AG20443 (cell line): ENCODE measurements at places on chromosomes 3 and 15.
A peak's percentile ranks its signal among the peaks of the same experiment; 100 is the strongest.

GRCh38 chr3:40237889-40238571 is 71.5 kb upstream of the EIF1B start:
- peak; percentile 61 for DNase-seq

DNA sequence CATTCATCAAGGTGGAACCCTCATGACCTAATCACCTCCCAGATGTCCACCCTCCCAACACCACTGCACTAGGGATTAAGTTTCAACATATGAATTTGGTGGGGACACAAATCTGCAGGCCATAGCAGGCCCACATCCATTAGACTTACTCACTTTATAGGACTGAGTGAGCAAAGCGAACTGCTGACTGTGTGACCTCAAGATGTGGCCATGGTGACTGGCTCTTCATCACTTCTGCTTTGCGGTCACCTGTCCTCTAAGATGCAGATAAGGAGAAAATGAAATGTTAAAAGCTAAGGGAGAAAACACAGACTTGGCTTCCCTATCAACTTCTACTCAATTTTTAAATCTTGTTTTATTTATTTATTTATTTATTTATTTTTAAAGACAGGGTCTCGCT is 14.5 kb upstream of the DCP1A start:
- no peak for DNase-seq

- DNase-seq = no peak
Observed at GRCh38 chr3:160205606-160206005, 19.6 kb upstream of the C3orf80 start.

DNA sequence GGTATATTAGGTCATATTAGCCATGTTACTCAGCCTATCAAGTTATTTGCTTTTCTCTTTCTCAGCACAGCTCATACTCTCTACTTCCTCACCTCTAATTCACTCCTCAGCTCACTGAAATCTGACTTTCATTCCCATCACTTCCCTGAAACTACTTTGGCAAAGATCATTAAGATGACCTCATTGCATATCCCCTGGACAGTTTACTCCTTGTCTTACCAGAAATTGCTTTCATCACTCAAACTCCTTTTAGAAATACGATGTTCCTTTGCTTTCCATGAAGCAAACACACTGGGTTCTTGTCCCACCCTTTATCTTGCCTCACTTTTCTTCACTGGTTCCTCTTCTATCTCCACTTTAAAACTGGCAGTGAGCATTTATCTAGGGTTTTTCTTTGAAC is 354.4 kb downstream of the TUSC7 start:
- DNase-seq = peak; percentile 8

GRCh38 chr3:141940194-141940776 is 63.8 kb downstream of the ATP1B3 start:
- peak; percentile 77 for DNase-seq

GRCh38 chr15:41056810-41057209 is 59.3 kb downstream of the INO80 start:
- DNase-seq = no peak

GRCh38 chr3:161770484-161771386 is 274.1 kb downstream of the OTOL1 start:
- no peak for DNase-seq

GRCh38 chr15:38252481-38253350 is at the start of gene SPRED1:
Gene SPRED1 (plus strand): TSS chr15:38252836. CDS start chr15:38253186, 350 bp downstream.
- peak; percentile 80 for DNase-seq

- no peak for DNase-seq
Observed at GRCh38 chr15:77852241-77853007, 219.7 kb upstream of the LINGO1 start.

DNA sequence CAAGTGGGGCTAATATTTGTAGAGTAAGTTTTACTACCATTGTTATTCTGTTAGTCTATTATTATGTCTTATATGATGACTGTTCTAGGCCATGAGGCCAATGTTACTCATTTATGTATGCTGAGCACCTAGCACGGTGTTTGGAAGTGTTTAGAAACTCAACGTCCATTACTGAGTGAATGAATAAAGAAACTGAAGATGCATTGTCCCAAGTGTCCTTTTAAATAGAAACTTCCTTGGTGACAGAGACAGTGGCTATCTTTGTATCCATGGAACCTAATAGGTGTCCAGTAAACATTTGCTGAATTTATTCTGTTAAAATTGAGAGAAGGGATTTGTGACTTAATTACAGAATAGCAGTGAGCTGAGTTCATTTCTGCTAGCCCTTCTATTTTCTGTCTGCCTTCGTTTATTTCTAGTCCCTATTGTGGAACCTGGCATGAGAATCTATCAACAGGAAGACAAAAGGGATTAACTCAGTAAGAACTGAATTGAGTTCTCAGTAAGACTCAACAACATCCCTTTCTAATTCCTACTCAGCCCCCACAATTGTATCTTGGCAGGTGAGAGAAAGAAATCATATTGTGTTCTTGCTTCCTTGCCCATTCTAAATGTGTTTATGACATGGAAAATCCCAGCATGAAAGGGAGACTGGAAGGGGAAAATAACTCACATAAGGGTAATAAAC is 246.6 kb upstream of the LRRC3B start:
- no peak for DNase-seq

GRCh38 chr3:152382312-152383135 is 113.8 kb downstream of the MBNL1 start:
- no peak for DNase-seq

- no peak for DNase-seq
Observed at GRCh38 chr15:69861331-69862171, 236.2 kb downstream of the TLE3 start.

DNA sequence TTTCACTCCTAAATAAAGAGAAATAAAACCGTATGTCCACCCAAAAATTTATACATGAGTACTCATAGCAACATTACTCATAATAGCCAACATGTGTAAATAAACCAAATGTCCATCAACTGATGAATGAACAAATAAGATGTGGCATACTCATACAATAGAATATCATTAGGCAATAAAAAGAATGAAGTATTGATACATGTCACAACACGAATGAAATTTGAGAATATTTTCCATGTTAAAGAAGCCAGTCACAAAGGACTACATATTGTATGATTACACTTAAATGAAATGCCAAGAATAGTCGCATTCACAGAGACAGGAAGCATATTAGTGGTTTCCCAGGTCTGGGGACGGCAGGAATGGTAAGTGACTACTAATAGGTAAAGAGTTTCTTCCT is 869.2 kb downstream of the IGSF11 start:
- DNase-seq = no peak

GRCh38 chr15:78421238-78421965 is 16.6 kb upstream of the IREB2 start:
- DNase-seq = peak; percentile 58

DNA sequence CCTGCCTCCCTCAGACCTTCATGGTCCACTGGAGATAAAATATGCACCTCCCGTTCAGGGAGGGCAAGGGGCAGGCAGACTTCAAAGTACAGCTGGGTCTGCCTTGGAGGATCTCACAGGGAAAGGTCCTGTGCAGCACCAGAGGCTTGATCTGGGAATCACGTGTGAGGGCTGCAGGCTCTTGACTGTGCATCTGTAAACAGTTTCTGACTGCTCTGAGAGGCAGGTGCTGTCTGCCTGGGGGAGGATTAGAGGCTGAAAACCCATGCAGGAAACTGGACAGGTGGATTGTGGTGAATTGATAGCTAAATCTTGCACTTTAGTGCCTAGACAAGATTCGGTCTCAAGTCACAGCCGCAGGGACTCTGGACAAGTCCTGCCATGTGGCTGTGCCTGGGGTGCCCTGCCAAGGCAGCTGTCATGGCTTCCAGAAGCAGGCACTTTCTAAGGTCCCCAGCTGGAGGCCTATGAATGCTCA is 239.3 kb downstream of the EPHB1 start:
- no peak for DNase-seq

GRCh38 chr3:44913868-44914468 is 39.6 kb downstream of the TGM4 start:
- peak; percentile 90 for DNase-seq

- peak; percentile 54 for DNase-seq
Observed at GRCh38 chr3:158808697-158809096, 6.8 kb downstream of the MFSD1 start.

DNA sequence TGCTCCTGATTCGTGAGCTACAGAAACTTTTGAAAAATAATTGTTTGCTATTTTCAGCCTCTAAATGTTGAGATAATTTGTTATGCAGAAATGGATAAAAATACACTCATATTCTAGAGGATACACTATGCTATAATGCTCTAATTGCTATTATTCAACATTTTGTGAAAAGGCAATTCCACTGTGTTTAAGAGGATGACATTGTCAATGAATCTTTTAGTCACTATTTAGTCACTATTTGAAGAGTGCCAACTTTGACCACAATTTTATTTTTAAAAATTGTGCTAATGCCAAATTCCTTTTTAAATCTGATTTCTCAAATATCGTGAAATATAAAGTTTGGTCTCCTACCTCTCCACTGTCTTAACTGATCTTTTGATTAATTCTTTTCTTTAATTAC is 604.9 kb upstream of the KCNMB2 start:
- DNase-seq = no peak

DNA sequence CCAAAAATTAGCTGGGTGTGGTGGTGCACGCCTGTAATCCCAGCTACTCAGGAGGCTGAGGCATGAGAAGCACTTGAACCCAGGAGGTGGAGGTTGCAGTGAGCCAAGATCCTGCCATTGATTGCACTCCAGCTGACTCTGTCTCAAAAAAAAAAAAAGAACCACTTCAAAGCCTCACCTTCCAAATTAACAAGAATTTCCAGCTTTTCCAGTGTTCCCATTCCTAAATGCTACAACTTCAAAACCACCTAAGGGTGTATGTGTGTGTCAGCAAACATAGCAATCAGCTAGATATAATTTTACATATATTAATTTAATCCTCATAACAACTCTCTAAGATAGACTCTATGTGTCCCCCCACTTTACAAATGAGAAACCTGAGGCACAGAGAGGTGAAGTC is 512.5 kb upstream of the PROK2 start:
- DNase-seq = no peak

GRCh38 chr3:52352566-52352965 is 36.4 kb downstream of the DNAH1 start:
- DNase-seq = no peak

- DNase-seq = no peak
Observed at GRCh38 chr3:12483872-12484197, 445 bp upstream of the TSEN2 start.

- DNase-seq = no peak
Observed at GRCh38 chr3:172125053-172125452, 85.7 kb downstream of the FNDC3B start.

DNA sequence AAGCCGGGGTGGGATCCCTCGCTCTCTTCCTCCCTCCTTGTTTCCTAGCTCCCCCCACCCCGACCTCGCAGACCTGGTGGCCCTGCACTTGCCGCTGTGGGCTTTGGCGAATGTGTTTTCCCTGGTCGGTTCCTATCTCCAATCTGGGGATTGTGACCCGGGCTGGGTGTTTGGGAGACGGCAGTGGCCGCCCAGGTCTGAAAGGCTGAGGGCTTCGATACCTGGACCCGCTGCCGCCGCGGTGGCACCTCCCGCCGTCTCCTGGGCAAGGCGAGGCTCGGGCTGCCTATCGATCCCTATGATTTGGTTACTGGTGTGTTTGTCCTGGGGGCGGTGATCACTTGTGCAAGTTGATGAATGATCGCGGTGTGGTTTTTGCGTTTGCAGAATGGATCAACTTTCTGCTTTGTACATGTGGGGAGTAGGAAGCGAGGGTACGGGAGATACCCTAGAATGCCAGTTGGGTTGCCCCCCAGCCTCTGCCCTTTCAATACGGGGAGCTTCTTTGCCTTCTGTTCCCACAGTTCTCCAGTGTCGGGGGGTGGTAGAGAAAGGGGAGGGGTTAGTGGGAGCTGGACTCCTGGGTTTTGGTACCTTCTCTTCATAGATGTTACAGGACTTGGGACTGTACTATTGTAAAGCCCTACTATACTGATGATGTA is 3.0 kb downstream of the BBX start:
- peak; percentile 15 for DNase-seq

DNA sequence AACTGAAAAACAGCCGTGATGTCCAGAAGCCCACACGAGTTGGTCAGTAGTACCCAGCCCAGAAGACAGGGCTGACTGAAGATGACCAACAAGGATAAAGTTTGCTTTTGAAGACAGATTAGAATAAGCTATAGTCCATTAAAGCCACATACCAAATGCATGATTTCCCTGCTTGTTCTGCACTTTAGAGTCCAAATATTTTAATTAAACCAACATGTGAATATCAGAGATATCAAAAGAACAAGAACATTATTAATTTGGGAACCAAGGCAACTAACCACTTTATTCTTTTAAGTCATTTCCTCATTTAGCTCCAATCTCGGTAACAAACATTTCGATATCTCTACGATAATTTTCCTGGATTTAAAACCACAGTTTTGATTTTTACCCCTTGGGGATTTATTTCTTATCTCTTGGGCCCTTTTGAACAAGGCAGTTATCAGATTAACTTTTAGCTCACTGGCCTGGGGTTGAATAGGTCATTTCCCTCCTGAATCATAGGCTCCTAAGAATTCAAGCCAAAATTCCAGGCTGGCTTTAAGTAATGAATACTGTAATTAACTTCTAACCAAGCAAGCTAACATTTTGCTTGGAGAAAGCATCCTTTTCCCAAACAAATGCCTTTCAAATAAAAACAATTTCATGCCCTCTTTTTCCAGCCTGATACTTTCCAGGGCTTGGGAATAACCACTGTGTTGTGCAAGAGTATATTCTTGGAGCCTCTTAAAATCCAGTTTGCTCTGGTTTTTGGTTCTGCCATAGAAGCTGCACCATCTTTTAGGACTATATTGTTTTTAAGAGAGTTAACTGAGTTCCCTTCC is 102.9 kb upstream of the NR2E3 start:
- peak; percentile 40 for DNase-seq
